ENCODE measurements at places on chromosomes 3 and 15.
A peak's percentile ranks its signal among the peaks of the same experiment; 100 is the strongest.

DNA sequence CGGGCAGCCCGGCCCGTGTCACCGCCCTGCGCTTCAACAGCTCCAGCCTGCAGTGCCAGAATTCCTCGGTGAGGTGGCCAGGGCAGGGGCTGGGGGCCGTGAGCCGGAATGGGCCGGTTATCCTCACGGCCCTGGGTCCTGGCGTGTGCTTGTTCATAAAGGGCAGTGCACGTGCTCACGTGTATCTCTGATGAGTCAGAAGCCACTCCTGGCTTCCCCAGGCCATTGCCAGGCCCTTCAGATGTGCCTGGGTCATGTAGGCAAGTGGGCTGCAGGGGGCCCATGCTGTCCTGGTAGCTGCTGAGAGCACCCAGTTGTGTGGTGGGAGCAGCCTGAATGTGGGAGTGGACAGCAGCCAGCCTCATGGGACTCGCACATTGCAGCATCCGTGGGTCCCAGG is 29.2 kb downstream of the PLXNA1 start:
- no peak for DNase-seq

DNA sequence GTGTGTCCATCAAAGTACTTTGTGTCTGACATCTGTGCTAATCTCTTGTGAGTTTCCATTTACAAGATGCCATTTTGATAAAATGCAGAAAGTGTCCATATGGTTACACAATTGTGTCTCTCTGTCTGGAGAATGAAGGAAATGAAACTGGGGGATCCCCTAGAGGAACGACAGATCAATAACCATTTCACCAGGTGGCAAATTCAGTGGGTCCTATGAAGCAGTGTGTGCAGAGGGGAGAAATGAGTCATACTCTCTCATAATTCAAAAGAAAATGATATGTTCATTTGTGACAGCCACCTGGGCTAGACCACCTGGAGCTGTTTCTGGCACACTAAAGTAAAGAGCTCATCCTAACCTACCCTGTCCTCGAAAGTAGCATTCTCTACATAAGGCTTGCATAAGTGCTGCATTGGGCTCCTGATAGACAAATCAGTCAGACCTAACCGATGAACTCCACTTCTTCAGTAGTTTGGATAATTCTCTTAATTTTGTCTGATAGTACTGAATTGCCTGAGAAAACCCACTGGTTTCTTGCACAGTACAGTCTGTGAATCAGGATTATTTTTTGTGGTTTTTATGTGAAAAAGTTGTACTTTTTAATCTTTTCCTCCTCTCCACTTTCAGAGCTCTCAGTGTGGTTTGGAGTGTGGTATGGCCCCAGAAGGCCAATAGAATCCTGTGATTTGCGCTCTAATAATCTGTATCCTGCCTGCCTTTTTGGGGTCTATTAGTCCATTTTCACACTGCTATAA is 10.3 kb upstream of the CD47 start:
- no peak for DNase-seq

DNA sequence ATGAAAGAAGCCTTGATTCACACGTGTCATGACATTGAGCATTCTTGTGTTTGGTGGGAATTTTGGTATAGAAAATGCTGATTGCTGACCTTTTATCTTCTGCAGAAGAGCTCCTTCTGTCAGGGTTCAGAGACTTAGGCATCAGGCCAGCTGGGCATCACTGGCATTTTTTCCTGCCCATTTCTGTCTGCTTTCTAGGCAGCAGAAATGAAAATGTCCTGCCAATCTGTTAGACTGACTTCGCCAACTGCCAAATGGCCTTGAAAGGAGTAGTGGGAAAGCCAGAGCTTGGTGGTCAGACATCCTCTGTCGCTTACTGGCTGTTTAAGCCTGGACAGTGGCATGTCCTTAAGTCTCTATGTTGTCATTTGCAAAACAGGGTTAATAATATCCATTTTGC is 57.4 kb downstream of the EEFSEC start:
- no peak for DNase-seq

DNA sequence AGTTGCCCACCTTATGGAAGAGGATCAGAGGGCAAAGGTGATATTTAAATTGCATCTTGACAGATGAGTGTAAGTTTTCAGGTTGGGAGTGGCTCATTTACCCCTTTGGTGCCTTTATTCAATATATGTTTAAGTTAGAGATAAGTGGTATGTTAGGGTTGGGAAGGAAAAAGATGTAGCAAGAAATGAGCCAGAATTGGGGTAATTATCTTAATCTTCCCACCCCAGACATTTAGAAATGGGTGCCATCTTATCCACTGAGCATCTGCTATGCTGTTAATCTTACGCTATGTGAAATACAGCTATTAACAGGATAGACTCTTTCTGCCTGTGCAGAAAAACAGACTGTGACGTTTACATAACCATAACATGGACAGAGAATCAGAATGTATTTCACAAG is 6.3 kb downstream of the CMTM7 start:
- no peak for DNase-seq

GRCh38 chr3:137171834-137172603 is 214.2 kb downstream of the IL20RB start:
- no peak for DNase-seq

GRCh38 chr15:31344823-31345605 is 18.4 kb downstream of the KLF13 start:
- peak; percentile 71 for DNase-seq

DNA sequence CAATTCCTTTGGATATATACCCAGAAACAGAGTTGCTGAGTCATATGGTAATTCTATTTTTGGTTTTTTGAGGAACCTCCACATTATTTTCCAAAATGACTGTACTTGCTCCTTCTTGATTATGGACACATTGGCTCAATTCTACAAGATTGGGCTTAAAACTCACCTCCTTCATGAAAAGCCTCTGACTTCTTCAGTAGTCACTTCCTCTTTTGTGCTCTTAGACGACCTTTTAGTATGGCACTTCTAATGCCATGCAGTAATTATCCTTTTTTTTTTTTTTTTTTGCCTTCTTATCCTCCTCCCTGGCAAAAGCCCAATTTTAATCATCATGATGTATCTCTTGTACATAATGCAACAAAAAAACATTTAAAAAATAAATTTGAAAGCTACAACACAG is 33.0 kb upstream of the ABHD17C start:
- DNase-seq: no peak

DNA sequence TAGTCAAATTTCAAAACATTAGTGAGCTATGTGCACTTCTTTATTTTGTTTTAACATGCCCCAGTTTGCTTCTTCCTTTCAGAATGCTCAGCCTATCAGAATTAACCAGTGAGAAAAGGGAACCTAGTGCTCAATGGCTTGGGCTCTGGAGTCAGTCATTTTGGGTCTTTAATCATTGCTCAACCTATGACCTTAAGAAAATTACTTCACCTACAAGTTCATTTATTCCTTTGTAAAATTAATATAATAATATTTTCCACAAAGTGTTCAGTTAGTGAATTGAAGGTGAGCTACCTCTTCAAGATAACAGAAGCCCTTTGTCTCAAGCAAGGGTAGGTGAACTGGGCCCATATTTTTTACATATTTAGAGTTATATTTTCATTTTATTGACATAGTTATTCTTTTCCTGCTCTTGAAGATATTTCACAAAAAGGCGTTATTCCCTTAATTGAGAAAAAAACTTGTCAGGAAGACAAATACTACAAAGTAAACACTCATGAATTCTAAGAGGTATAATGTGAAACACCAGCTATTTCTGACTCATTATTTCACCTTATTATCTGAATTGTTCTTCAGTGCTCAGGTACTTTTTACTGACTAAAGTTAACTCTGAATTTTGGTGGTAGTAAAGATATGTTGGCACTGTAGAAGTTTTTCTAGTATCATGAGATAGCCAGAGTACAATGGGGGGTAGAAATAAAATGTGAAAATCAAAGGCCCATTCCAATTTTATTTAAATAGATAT is 415.5 kb downstream of the NAALADL2 start:
- no peak for DNase-seq

DNA sequence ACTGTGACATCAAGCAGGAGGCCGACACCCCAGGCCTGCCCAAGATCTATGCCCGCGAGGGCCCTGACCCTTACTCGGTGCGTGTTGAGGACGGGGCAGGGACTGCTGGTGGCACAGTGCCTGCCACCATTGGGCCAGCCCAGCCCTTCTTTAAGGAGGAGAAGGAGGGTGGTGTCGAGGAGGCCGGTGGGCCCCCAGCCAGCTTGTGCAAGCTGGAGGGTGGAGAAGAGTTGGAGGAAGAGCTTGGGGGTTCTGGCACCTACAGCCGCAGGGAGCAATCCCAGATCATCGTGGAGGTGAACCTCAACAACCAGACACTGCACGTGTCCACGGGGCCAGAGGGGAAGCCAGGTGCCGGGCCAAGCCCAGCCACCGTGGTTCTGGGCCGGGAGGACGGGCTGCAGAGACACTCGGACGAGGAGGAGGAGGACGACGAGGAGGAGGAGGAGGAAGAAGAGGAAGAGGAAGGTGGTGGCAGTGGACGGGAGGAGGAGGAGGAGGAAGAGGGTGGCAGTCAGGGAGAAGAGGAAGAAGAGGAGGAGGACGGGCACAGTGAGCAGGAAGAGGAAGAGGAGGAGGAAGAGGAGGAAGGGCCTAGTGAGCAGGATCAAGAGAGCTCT is 5.4 kb downstream of the ZBTB47 start:
- no peak for DNase-seq

DNA sequence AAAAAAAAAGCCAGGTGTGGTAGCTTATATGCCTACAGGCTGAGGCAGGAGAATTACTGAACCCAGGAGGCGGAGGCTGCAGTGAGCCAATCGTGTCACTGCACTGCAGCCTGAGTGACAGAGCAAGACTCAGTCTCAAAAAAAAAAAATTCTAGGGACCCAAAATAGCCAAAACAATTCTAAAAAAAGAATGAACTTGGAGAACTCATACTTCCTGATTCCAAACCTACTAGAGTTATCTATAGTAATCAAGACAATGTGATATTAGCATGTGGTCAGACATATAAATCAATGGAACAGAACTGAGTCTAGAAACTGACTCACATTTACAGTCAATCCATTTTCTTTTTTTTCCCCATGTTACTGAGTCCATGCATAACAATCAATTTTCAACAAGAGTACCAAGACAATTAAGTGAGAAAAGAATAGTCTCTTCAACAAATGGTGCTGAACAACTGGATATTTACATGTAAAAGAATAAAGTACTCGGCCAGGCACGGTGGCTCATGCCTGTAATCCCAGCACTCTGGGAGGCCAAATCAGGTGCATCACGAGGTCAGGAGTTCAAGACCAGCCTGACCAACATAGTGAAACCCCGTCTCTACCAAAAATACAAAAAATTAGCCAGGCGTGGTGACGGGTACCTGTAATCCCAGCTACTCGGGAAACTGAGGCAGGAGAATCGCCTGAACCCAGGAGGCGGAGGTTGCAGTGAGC is 11.9 kb downstream of the PRKAR2A start:
- no peak for DNase-seq

GRCh38 chr15:68299436-68299835 is 21.9 kb downstream of the FEM1B start:
- DNase-seq: no peak

DNA sequence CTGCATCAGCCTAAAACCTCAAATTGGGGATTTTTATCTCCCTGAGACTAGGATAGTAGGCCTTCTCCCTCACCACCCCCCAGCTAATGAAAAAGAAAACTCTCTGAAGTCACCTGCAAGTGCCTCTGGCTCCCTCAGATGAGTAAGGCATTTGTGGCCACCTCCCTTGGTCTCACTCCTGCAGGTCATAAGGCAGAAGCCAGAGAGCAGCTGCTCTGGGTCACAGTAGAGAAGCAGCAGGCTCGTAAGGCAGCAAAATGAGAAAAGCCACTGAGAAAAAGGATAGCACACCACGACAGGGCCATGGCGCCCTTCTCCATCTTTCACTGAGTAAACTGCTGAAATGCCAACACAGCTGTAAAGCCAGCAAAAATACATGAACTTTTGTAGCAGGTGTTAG is 296.7 kb upstream of the DPH6 start:
- DNase-seq: no peak

DNA sequence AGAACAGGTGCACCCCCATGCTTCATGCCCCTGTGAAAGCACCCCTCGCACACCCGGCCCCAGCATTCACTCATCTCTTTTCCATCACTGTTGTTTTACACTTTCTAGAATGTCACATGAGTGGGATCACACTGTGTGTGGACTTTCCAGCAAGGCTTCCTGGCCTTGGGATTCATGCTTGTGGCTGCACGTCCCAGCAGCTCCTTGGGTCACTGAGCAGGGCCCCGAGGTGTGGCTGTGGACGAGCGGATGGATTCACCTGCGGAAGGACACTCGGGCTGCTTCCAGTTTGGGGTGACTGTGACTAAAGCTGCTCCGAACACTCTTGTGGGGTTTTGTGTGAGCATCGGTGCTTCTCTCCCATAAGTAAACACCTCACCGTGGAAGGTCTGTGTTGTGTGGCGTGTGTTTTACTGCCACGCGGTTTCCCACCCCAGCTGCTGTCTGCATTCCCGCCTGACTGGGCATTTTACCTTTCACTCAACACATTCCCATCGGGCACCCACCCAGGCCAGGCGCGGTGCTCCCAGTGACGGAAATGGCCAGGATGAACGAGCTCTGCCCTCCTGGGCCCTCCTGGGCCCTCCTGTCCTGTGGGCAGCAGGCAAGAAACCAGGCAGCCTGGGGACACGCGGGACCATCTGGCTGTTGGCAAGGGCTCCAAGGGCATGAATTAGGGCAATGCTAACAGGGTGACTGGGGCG is 41.4 kb downstream of the DNAJB8 start:
- DNase-seq: no peak

- DNase-seq: no peak
Observed at GRCh38 chr3:32531010-32531647, 28.5 kb upstream of the CMTM6 start.

GRCh38 chr15:98812716-98813446 is 164.5 kb downstream of the IGF1R start:
- no peak for DNase-seq

DNA sequence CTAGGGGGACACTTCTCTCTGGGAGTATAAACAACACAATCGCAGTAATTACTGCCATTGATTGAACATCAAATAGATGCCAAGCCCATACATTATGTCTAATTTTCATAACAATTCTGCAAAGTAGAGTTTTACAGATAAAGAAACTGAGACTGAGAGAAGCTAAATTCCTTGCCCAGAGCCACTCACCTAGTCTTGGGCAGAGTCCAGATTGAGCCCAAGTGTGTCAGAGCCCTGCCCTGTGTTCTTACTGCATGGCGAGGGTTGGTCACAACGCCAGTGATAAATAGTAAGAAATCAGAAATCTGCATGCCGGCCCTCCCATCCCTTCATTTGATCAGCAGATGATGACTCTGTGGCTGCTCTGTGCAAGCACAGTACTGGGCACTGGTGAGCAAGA is 106.3 kb downstream of the C3orf70 start:
- no peak for DNase-seq

DNA sequence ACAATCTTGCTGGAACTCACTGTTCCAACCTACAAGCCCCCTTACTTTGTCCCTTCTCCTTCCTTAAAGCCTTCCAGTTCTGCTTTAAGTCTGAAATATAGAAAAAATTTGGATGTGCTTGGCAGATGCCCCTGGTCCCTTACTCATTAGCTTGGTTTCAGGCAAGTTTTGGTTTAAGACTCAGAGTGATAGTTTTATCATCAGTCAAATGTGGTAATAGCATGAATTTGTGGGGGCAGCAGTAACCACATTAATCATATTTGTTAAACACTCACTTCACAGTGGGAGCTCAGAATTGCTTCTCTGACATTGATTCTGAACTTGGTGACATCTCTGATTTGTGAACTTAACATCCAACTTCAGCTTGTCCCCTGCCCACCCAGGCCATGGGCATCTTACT is 58.3 kb upstream of the ALDH1A3 start:
- DNase-seq: no peak

All from lower lobe of right lung (tissue), 2 donors.